ENCODE measurements at places on chromosomes 5 and 9.

GRCh38 chr9:2666569-2666968 is 45.0 kb downstream of the VLDLR start:
- no peak for DNase-seq

- no peak for DNase-seq
Measured at GRCh38 chr5:126912616-126913200, 117.7 kb downstream of the MARCHF3 start.

- DNase-seq: no peak
Measured at GRCh38 chr5:54581831-54582548, 64.4 kb downstream of the SNX18 start.

DNA sequence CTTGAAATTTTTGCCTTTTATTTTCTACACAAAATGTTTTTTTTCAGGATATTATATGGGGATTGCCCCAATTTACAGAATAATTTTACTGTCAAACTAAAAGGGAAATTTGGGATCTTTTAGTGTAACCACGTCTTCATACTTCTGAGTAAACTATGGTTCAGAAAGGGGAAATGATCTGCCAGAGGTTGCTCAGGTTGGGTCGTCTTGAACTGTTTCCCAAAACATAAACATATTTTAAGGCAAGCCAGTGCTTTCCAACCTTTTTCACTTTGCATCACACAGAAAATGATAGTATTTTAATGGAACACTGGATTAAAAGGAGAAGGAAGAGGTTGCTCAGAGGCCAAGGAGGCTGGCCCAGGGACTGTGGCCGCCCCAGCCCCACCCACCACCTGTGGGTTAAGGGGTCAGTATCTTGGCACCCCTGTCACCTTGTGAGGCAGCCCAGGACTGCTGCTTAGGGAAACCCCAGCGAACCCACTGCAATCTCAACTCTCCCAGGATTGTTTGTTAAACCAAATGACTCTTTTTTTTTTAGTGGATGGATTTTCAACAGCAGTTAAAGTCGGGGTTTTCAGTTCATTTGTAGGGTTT is 142.7 kb upstream of the DHFR start:
- no peak for DNase-seq

GRCh38 chr5:33470544-33470943 is 29.8 kb downstream of the TARS1 start:
- DNase-seq: no peak

- DNase-seq: no peak
Measured at GRCh38 chr9:131546336-131547084, 1.2 kb downstream of the PRRT1B start.

DNA sequence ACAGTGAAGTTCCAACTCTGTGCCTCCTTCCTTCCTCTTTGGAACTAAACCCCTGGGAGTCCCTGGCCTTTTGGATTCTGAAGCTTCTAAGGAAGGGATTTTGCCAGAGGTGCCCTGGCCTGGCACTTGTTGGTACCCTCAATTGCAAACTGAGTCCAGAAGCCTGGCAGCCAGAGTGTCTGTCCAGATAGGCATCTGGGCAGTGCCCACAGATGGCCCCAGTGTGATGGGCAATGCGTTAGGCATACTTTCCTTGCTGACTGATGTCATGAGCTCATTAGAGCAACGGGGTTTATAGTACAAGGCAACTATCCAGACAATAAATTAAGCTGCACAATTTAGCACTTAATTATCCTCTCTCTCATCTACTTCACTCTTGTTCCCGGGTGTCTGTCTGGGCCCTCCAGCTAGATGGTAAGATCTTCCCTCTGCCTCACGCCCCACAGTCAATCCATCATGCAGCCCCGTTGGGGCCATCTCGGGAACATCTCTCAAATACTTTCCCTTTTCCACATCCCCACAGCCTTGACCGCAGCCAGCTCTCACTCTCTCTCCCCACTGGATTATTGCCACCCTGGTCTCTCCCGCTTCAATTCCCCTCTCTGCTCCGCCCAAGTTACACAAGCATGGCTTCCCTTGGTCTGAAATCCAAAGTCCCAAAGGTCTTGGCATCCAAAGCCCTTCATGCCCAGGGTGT is 157.5 kb upstream of the SMIM23 start:
- DNase-seq: no peak

GRCh38 chr5:169128679-169129078 is 172.3 kb downstream of the SLIT3 start:
- DNase-seq: no peak

GRCh38 chr9:124258607-124259157 is 933 bp downstream of the NEK6 start:
- DNase-seq: peak; percentile 64

DNA sequence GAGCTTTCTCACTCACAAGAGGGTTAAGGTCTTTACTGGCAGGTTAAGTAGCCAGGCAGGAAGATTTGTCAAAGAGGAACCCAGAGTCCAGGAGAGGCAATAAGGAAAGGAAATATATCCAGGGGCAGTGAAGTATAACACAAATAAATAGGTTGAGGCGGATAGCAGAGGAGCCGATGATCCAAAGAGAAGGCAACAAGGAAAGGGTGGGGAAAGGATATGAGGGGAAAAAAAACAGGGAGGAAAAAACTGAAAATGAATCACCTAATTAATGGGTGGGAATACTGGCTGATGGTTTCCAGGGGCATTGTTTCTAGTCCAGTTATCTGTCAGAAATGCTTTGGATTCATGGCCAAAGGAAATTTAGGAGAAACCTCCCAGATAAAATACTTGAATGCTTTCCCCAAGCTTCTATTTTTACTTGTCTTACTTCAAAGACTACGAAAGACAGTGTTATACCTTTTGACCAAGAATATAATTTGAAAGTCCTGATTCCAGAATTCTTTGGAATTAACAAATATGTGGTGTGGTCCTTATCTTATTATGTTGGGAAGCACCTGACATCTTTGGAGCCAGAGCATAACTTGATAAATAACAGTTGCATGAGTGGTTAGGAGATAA is 146.5 kb downstream of the AOPEP start:
- peak; percentile 6 for DNase-seq

DNA sequence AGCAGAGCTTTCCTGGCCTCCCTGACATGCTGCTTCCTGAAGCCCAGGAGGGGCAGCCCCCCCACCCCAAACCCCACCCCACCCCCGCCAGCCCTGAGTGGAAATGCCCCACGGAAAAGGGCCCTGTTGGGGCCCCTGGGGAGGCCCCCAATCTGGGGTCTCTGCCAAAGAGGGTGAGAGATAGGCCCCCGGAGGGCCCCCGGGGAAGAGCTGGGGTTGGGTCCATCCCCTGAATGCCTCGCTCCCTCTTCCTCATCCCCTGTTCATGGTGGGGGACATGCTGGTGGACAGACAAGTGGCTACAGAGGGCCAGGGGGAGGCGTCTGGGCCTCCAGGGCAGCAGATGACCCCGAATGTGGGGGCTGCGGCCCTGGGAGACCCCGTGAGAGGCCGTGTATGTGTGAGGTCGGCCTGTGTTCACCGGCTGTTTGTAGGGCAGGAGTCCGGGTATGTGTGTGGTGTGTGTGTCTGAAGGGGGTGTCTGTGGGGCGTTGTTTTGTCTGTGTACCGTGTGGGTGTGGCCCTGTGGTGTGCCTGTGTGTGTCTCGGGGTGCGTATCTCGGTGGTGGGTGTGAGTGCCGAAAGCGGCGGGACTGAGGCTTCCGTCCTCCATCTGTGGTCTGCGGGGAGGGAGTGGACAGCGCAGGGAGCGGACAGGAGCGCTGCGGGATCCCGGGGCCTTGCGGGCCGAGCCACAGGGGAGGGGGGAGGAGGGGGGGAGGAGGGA is 11.3 kb downstream of the C9orf50 start:
- peak; percentile 71 for DNase-seq
